ENCODE measurements at places on chromosomes 7 and 10.

- no peak for DNase-seq
These were observed 2.0 kb downstream of the YWHAG start for GRCh38 chr7:76356823-76357222.

GRCh38 chr7:29940199-29940598, 49.4 kb downstream of the SCRN1 start:
- no peak for DNase-seq

- no peak for DNase-seq
These were observed 102.4 kb downstream of the USP6NL start for GRCh38 chr10:11509036-11509435.

GRCh38 chr7:149284343-149284742, 22.3 kb downstream of the ZNF783 start:
- DNase-seq = peak; percentile 54

- no peak for DNase-seq
These were observed 548.3 kb upstream of the ANKRD30A start for GRCh38 chr10:36577126-36577525.

- DNase-seq = no peak
These were observed 25.2 kb downstream of the TMEM120A start for GRCh38 chr7:75969182-75969581.

- DNase-seq = no peak
These were observed 419.8 kb downstream of the GRID1 start for GRCh38 chr10:85946713-85947326.

DNA sequence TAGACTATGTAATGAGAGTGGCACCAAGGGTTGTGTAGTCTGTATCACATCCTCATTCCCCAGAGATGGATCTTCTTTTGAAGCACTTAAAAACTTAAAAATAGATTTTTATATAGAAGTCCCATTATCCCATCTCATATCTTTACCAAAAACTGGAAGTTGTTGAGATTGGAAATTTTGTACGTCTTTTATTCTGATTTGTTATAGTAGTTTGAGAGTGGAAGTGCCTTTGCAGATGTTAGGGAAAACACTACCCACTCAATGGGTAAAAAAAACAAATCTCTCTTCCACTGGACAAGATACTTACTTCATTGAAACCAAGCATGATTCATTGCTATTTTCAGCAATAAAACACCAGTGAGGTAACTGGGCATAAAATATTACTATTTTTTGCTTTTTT, 184.4 kb downstream of the MACC1 start:
- DNase-seq = no peak

DNA sequence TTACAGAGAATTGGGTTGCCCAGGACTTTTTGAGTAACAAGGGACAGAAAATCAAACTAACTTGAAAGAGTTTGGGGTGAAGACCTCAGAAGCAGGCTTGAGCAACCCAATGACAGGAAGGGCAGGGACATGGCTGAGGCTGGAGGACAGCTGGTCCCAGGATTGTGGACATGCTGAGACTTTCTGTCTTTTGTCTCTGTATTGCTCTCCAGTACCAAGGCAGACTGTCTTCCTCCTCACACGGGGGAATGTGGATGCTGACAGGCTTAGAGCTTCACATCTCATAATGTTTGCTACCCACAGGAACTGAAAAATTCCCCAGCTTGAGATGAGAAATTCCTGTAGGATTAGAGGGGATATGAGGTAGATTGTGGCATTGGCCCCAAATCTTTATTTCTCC, 229.6 kb downstream of the PHF14 start:
- no peak for DNase-seq

DNA sequence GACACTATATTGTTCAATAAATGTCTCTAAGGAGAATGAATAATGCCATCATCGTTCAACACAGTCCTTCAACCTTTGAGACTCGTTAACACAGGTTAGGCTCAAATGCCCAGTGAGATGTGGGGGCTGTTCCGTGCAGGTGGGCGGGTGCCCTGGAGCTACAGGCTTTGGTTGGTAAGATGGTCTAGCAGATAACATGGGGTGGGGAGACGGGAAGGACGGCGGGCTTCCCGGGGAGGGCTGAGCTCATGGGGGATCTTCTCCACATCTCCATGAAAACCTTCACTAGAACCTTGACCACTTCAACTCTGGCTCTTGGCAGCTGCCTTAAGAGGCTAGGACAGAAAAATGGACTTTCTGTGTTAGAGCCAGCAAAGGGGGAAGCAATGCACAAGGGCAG, 134.1 kb upstream of the TCERG1L start:
- DNase-seq = no peak

GRCh38 chr7:76252021-76252420, 50.3 kb downstream of the SRRM3 start:
- DNase-seq = no peak

GRCh38 chr7:147903536-147904218, 686.9 kb upstream of the C7orf33 start:
- DNase-seq = no peak

DNA sequence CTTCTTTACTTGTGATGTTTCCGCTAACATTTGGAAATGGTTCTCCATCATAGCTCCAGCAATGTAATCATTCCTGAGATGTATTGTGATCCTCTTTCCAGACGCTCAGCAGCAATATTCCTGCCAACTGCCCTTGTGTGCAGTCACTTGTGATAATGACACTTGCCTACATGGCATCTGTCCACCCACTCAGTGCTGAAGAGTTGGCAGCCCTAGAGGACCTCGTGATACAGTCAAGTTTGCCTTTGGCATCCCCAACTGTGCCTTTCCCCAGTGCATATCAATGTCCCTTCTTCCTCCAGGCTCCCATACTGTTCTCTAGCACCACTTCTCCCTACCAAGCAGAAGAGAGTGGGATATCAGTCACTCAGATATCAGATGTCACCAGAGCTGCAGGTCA, 64.9 kb downstream of the MYOF start:
- DNase-seq = no peak

- DNase-seq = no peak
These were observed 5.7 kb upstream of the ZYX start for GRCh38 chr7:143375298-143376034.

GRCh38 chr7:144892761-144893160, 56.9 kb upstream of the TPK1 start:
- no peak for DNase-seq

- DNase-seq = no peak
These were observed 97.3 kb downstream of the GRB10 start for GRCh38 chr7:50685135-50686065.

GRCh38 chr7:97002555-97003261, 2.6 kb upstream of the DLX6 start:
- DNase-seq = no peak

- no peak for DNase-seq
These were observed 162.6 kb downstream of the SDK1 start for GRCh38 chr7:3463696-3464095.

- no peak for DNase-seq
These were observed 657.3 kb downstream of the TYW1 start for GRCh38 chr7:67653856-67654454.

- no peak for DNase-seq
These were observed 4.1 kb upstream of the RNF148 start for GRCh38 chr7:122706836-122707235.

- DNase-seq = no peak
These were observed 31.4 kb downstream of the ZAN start for GRCh38 chr7:100764841-100765240.

DNA sequence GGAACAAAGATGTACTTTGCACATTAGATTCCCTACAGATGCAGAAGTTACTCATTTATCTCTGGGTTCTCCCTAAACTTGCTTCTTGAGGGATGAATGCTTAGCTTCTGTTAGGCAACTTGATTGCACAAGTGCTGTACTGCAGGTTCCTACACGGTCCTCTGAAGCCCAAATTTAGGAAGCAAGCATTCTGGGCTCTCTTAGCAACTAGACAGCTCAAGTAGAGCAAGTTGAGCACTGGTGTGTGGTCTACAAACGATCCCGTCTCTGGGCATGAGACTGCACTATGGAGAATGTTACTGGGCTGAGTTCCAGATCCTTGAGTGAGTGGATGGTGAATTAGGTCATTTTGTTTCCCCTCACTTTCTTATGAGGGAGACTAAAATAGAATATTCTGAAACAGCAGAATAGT, 14.3 kb downstream of the SEMA3D start:
- no peak for DNase-seq

- DNase-seq = no peak
These were observed 53.5 kb downstream of the ZNF37A start for GRCh38 chr10:38147686-38148085.

DNA sequence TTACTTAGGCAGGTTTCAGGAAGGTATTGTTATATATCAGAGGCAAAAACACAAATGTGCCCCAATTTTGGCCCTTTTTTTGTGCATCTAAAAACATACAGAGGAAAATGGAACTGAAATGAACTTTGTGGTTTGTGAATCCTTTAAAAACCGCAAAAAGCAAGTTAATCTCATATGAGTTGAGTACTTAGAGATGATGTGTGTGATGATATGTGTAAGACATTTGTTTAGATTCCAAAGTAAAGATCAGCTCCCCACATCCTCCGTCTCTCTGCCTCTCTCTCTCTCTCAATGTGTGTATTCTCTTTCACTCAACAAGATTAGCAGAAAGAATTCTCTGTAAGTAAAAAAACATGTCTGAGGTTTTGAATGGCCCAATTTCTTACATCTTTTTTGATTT, 201.9 kb downstream of the MALRD1 start:
- no peak for DNase-seq
